ENCODE measurements at places on chromosomes 6 and 20.
A peak's percentile ranks its signal among the peaks of the same experiment; 100 is the strongest.

- DNase-seq: no peak
Measured at GRCh38 chr20:6299456-6299855, 176.6 kb upstream of the FERMT1 start.

- no peak for DNase-seq
Measured at GRCh38 chr6:37696841-37697662, 631 bp downstream of the MDGA1 start.

DNA sequence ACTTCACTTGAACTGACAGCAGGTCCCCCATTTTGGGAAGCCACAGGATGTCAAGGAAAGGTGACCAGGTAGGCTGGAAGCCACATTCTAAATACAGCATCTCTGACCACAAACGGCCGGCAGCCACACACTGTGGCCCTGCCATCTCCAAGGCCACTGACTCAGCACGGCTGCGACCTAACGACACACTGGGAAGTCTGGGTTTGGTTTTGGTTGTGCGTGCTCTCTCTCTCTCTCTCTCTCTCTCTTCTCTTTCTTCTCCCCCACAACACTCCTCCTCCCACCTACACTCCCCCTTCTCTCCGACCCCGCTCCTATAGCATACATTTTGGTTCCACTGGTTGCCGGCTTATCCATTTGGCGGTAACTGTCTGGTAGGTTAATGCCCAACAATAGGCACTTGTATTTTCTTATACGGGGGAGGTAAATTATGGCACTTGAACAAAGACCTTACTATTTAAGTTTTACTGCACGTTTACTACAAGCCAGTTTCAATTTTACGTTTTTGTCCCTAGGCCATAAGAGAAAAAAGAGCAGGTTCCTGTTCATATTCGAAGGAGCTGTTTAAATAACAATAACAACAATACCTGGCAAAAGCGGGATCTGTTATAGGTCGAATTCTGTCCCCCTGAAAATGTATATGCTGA, 103.6 kb downstream of the GMDS start:
- DNase-seq: no peak

DNA sequence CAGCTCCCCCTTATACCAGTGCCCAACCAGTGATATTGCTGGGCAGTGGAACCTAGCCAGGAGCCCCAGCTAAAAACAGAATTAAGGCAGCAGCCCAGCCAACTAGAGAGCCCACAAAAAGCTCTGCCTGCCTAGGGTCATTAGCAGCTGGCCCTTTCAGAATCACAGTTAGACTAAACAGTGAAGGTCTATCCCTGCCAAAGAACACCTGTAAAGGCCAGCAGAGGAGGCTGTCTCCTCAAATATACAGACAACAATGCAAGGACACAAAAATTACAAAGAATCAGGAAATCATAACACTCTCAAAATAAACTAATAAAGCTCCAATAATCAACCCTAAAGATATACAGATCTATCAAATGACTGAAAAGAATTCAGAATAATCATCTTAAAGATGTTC, 77.8 kb upstream of the HTR1E start:
- DNase-seq: no peak

DNA sequence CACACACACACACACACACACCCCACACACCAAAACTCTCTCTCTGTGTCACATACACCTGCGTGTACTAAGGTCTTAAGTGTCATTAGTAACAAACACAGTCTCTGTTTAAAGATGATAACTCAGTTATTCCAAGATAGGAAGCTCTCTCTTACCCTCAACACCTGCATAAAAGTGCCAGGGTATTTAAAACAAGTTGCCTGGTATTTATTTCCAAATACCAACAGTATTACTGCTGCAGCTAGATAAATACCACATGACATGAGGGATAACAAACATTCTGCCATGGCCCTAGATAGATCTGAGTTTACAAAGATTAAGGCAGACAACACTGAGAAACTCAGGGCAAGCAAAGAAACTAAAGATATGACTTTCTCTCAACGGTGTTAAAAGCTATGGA, 118.5 kb downstream of the SIM1 start:
- DNase-seq: no peak

DNA sequence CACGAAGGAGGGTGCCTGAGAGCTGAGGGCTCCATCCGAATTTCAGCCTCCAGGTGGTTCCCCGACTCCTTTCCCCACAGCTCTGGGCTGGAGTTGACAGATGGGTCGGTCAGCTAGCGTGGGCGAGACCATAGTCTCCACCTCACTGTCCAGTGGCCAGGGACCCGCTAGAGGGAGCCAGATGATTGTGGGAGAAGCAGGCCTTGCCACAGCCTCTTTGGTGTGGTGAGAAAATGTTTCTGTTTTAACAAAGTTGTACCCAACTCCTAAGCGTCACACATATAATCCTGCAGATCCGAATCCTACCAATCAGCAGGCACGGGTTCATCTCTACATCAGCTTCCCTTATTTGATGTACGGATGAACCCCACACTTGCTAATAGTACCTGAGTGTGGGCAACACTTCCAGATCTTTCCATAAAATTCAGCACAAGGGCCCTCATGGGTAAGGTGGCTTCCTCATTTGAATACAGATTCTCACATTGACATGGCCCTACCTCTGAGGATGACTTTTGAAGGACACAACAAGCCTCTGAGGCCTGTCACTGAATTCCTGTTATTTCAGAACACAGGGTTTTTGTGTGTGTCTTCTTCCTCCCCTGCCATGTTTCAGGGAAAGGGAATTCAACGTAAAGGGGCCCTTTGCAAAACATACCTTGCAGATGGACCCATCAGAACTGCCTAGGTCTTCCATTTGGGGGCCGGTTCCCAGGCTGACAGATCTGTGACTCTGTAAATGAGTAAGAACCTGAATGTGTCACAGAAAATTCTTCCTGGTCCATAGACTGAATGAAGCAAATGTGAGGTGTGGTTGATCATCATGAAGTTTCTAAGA, 103.2 kb upstream of the DUSP22 start:
- DNase-seq: peak; percentile 61

- no peak for DNase-seq
Measured at GRCh38 chr20:60055740-60056139, 97.5 kb downstream of the CDH26 start.

- no peak for DNase-seq
Measured at GRCh38 chr20:20699144-20699543, 13.3 kb downstream of the RALGAPA2 start.

DNA sequence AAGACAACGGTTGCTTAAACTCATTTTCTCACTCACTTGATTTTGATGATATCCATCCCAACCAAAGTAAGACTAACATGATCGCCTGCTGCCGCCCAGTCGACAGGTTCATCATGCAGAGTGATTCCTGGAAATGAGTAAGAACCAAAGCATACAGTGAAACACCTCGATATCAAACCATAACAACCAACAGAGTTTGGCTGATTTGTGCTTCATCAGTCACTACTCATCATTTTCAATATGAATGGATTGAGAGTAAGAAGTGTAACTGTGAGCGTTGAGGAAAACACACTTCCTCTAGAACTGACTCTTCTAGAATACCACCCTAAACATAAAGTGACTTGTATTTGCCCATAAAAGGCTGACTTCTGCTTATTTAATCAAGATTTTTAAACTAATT, 29.2 kb upstream of the ALDH8A1 start:
- DNase-seq: no peak

GRCh38 chr6:37077905-37078296, 72.4 kb downstream of the FGD2 start:
- DNase-seq: peak; percentile 63

DNA sequence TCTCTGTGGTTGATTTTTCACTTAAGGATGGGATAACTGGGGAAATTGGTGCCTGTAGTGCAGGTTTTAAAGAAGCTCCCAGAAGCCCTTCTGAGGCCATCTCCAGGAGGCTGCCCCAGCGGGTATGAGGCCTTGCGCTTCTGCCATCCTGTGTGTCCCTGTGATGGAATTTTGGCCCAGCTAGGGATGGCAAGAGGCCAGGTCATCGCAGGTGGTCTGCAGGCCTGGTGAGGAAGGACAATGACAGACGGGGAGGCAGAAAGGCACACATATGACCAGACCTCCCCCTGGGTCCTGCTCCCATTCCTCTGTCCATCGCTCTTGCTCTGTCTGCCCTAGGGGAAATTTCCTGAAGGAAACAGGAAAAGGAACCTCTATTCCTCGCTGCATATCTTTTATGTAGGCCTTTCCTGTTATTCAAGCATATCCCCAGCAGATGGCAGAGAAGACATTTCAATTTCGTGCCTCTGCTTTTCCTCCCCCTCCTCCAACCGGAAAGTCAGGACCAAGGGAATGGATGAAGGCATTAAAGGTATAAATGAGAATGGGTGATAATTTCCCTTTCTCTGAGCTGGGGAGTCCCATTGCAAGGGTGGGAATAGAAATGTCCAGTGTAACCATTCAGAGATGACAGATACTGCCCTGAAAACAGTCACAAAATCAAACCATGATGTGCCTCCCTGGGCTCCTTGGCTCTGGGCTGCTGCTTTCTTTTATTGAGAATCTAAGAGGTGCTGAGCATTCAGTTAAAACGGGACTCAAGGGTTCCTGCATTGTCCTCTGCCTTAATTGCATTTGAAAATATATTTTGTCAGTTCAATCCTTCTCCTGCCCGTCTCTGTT, 17.6 kb upstream of the HLA-F start:
- DNase-seq: peak; percentile 26

GRCh38 chr6:1009103-1009502, 302.8 kb upstream of the FOXQ1 start:
- DNase-seq: no peak

DNA sequence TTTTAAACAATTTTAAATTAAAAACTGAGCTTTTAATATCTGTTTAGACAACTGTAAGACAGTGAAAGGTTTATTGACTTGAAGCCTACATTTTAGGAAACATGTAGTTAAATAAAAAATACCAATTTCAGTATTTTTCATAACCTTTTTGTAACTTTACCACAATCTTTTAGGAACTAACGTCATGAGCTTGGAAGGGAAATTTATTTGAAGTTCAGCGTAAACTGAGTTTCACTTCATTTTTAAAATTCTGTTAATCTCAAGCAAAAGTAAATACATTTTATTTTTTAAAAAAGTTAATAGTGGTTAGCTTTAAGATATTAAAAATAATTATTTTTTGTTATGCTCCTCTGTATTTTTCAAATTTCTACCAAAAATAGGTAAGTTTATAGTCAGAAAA, 5.5 kb downstream of the CST7 start:
- no peak for DNase-seq
